ENCODE measurements at places on chromosomes 11 and 22.

- no peak for DNase-seq
These were observed 17.9 kb downstream of the OSBPL5 start for GRCh38 chr11:3147257-3147619.

GRCh38 chr11:65043881-65044501 lies 3.0 kb downstream of the SAC3D1 start:
- no peak for DNase-seq

- no peak for DNase-seq
These were observed 67.5 kb upstream of the THY1 start for GRCh38 chr11:119490253-119491006.

GRCh38 chr11:92885600-92885999 lies 83.9 kb upstream of the MTNR1B start:
- no peak for DNase-seq

DNA sequence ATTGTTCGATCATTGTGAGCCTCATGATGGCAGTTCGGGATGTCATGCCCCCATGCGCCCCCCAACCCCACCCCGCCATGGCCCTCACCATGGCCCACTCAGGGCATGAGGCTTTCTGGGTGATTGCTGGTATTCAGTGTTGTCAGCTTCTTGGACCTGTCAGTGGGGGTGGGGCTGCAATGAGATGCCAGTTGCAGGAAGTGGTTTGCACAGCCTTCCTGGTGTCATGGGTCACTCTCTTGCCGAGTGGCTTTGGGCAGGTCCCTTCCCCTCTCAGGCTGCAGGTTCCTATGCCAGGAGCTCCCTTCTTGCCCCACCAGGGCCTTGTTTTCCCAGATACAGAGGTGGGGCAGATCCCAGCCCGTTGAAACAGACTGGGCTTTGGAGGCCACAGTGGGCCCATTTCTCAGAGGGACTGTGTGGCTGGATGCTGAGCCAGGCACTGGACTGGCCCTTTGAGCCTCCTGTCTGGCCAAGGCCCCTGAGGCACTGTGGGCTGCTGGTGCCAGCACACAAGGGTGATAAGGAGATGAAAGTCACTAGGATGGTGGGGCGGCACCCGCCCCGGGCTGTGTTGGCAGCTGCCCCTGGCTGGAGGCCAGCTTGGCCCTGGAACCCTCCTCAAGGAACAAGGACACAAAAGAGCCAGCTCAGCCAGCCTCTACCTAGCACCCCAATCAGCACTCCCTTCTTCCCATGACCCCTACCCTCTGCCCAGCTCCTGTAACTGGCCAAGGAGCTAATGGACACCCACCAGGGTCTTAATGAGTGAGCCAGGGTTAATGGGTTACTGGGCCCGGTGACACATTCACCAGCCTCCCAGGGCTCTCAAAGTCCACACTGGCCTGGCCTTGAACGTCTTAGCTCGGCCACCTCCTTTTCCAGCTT lies 1.5 kb upstream of the GGT1 start:
- peak; percentile 45 for DNase-seq

DNA sequence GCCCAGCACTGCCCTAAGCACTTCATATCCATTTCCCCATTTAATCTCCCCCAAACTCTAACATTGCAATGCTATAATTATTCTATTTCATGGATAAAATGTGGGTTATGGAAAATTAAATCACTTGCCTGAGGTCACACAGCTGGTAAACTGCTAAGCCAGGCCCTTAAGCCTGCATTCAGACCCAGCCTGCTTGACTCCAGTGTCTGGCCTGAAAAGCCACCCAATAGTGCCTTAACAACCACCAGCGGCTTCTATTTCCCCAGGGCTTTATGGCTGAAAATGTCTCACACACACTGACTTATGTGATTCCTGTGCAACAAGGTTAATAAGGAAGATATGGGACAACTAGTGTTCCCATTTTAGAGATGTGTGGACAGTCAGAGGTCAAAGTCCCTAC lies 178.5 kb upstream of the SNX19 start:
- no peak for DNase-seq

DNA sequence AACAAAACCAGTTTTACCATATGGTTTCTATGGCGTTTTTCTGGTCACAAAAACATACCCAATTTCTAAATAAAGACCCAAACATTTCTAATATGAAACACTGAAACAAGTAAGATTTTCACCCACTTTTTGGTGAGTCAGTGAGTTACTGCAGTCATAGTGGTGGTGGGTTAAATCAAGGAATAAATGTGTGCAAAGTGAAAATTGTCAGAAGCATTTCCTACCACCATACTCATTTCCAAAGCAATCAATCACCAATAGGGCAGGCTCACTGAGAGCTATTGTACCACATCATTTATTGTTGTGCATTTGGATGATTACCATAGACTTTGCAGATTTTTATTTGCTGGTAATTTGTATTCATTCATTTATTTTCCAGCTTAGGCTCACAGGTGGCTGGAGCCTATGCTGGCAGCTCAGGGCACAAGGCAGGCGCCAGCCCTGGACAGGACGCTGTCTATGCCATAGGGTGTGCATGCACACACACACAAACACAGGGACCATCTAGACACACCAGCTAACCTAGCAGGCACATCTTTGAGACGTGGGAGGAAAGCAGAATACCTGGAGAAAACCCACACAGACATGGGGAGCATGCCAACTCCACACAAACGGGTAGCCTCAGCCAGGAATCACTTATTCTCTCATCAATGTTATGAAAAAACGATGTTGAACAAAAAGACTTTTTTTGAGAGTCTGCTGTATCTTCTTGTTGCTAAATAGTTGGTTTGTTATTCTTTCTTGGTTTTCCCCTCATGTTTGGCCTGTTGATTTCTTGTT lies 5.1 kb downstream of the FAM118B start:
- no peak for DNase-seq

- DNase-seq = no peak
These were observed 11.0 kb upstream of the APOL6 start for GRCh38 chr22:35637254-35637653.

DNA sequence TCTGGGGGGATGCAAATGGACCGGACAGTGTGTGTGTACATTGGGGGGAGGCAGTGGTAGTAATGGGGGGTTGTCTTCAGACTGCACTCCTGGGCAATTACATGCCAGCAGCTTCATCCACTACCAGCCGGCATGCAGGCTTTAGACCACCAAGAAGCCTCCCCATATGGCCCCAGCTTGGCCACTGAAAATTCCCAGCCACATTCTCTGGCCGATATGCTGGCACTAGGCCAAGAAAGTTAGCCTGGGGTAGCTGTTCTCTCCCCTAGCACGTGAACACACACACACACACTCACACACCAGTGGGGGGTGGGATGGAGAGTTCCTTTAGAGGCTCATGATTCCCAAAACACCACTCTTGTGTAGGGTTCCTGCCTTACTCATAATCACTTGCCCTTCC lies 3.6 kb upstream of the ROBO3 start:
- no peak for DNase-seq

- no peak for DNase-seq
These were observed 22.4 kb downstream of the RPL3 start for GRCh38 chr22:39296981-39297489.

- no peak for DNase-seq
These were observed 121.5 kb downstream of the RRAS2 start for GRCh38 chr11:14237444-14237961.

DNA sequence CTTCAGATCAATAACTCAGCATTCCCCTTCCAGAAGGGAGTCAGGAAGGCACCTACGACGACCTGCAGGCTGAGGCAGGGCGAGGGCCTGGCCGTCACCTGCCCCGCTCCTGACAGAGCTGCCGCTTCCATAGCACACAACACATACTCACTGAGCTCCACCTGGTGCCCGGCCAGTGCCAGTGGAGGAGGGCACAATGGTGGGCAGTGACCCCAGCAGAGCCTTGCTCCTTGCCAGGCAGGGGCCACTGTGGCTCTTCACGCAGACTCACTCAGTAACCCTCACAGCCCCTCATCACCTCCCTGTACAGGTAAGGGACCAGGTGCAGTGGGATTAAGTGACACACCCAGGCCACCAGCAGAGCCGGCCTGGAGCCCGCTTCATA lies 24.6 kb downstream of the LRFN4 start:
- DNase-seq = no peak

- DNase-seq = no peak
These were observed 4.8 kb downstream of the SPATA19 start for GRCh38 chr11:133840479-133840941.

GRCh38 chr11:10325277-10326011 lies 20.6 kb downstream of the ADM start:
- DNase-seq = no peak
